ENCODE measurements at places on chromosomes 7 and 10.

GRCh38 chr7:129191272-129191671, 2.8 kb downstream of the SMO start:
- DNase-seq = no peak

DNA sequence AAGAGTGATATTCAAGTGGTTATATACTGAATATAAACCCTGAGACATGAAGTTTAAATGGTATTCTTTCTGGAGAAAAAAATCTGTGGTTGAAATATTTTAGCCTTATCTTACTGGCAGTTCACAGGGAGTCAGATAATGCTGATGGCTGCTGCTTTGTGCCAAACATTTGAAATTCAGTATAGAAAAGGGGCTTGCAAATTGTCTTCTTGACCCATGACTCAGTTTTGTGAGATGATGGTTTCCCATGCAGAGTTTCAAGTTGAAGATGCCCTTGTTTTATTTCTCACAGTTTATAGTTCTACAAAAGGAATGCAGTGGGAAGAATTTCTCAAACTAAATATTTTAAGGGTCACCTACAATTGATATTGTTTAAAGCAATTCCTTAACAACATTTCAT, 251.1 kb upstream of the MEOX2 start:
- DNase-seq = no peak

- no peak for DNase-seq
Observed at GRCh38 chr7:30844483-30844874, 67.2 kb upstream of the AQP1 start.

DNA sequence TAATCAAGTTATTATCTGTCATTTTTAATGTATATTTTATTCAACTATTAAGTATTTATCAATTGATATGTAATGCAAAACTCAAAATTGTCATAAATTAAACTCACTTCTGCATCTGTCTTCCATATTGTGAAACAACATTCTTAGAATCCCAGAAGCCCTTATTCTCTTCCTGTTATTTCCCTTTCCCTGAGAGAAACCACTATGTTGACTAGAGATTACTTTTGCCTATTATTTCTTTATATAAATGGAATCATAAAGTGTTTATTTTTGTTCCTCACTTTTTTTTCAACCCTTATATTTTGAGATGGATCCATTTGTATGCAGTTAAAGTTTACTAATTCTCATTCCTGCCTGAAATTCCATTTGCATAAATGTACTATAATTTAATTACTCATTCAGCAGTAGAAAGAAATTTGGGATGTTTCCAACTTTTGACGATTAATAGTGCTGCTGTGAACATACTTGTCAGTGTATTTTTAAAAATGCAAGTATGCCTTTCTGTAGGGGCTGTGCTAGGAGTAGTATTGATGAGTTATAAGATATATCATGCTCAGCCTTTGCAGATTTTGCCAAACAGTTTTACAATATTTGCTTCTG, 211.2 kb downstream of the SEMA3D start:
- no peak for DNase-seq

GRCh38 chr7:127382301-127383085, 10.0 kb downstream of the ZNF800 start:
- DNase-seq = no peak

GRCh38 chr10:21095073-21095472, 198.0 kb upstream of the NEBL start:
- DNase-seq = no peak

- no peak for DNase-seq
Observed at GRCh38 chr10:132136689-132137088, 50.1 kb upstream of the DPYSL4 start.

- DNase-seq = no peak
Observed at GRCh38 chr7:119630406-119630969, 642.5 kb upstream of the KCND2 start.

GRCh38 chr7:7212612-7213011, 30.3 kb downstream of the C1GALT1 start:
- no peak for DNase-seq

GRCh38 chr7:8035647-8036518, 67.3 kb downstream of the GLCCI1 start:
- DNase-seq = no peak

DNA sequence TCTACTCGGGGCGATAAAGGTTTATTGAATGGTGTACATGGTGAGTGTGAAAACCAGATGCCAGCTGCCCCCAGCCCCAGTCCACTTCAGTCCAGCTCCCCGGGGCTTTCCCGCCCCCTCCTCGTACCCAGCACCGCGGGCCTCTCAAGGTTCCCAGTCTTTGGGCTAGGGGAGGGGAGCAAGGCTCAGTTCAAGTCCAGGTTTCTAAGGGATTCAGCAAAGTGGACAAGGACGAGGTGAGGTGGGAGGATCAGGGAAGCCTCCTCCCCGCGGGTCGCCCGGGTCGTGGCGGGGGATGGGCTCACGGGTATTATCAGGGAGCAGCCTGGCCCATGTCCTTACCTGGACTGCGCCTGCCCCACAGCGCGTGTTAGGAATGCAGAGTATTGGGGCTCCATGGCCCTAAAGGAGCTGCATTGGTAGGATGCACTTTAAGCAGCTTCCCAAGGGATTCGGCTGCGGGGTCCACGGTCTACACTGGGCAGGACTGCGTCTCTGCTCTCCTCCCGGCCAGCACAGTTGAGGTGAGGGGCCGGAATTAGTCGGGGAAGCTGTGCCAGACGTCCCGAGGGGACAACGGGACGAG, 541 bp upstream of the PFKFB3 start:
- no peak for DNase-seq

GRCh38 chr10:84783909-84784308, 455.5 kb downstream of the CCSER2 start:
- no peak for DNase-seq

DNA sequence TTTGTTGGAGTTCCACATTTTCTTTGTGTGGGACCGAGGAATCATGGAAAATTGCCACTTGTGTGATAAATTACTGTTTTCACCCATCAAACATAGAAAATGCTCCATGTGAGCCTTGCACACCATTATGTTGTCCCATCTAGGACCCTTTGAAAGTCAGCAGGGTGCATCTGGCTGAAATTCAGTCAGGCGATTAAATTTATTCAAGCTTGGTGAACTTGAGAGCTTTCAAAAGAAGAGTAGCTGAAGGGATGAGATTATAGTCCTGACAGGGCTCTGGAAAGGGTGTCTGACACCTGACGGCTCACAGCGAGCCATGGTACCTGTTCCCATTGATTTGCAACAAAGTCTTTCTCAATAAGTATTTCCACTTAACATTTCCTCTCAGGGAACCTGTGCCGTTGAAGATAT, 399.7 kb upstream of the ETV1 start:
- DNase-seq = no peak

Data from SK-N-SH (cell line).